Thoracic aorta (tissue), 2 donors: ENCODE measurements at places on chromosomes 4 and X. TPM values are rescaled to one million over a fixed set of nuclear protein-coding genes. Genes with fewer than 3 reads are reported as not detected.

GRCh38 chr4:793093-793861 is 32.7 kb downstream of the CPLX1 start:
- H3K4me3 ChIP-seq = no peak overlapping the region
- no peak for DNase-seq
- no peaks in the 10 kb centered on the region for H3K36me3 ChIP-seq

Gene S100P
- not detected for total RNA-seq

Gene TMEM144
- total RNA-seq = 22.6 TPM

Gene CCDC149
- 11.8 TPM for total RNA-seq

Gene RRH
- total RNA-seq = 1.2 TPM

DNA sequence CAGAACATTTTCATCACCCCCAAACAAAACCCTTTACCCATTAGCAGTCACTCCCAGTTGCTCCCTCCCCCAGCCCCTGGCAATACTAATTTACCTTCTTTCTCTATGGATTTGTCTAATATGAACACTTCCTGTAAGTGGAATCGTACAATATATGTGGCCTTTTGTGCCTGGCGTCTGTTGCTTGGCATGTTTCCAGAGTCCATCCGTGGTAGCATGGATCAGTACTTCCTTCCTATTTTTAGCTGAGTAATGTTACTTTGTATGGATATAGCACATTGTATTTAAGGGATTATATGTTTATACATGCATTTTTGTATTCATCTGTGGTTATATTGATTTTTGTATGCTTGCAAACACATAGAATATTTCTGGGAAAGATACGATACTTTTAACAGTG is 48.2 kb downstream of the PPEF1 start:
- no peak for DNase-seq
- H3K27ac ChIP-seq = no peak overlapping the region
- no peaks in the 10 kb centered on the region for H3K27me3 ChIP-seq
- no peak overlapping the region for H3K4me3 ChIP-seq
- H3K36me3 ChIP-seq = no peaks in the 10 kb centered on the region

GRCh38 chrX:68832101-68832416 is 3.2 kb downstream of the EFNB1 start:
- H3K4me1 ChIP-seq = peaks cover 21% of the 10 kb centered on the region
- H3K4me3 ChIP-seq = peak overlapping the region; percentile 86
- H3K36me3 ChIP-seq = no peaks in the 10 kb centered on the region
- no peak for DNase-seq
- H3K27ac ChIP-seq = no peak overlapping the region

GRCh38 chr4:110268790-110269189 is 70.4 kb upstream of the ELOVL6 start:
- H3K27ac ChIP-seq = no peak overlapping the region
- DNase-seq = no peak
- no peaks in the 10 kb centered on the region for H3K4me1 ChIP-seq
- no peaks in the 10 kb centered on the region for H3K36me3 ChIP-seq
